ENCODE measurements at places on chromosomes 3 and 15. TPM values are rescaled to one million over a fixed set of nuclear protein-coding genes. Genes with fewer than 3 reads are reported as not detected.

ACOX2 gene
- total RNA-seq = 2.8 TPM

ZPLD1 gene
- not detected for total RNA-seq

CASR gene
- total RNA-seq = not detected

PPP2R3A gene
- total RNA-seq = 30.0 TPM
